COR-L47 (cell line): ENCODE measurements at places on chromosomes 12 and 14.
A peak's percentile ranks its signal among the peaks of the same experiment; 100 is the strongest.

- DNase-seq: no peak
Observed at GRCh38 chr14:88128816-88129215, 123.9 kb downstream of the GPR65 start.

GRCh38 chr14:99531251-99532096, 50.3 kb downstream of the CCNK start:
- peak; percentile 94 for DNase-seq

- no peak for DNase-seq
Observed at GRCh38 chr12:91496337-91496736, 313.7 kb upstream of the DCN start.

DNA sequence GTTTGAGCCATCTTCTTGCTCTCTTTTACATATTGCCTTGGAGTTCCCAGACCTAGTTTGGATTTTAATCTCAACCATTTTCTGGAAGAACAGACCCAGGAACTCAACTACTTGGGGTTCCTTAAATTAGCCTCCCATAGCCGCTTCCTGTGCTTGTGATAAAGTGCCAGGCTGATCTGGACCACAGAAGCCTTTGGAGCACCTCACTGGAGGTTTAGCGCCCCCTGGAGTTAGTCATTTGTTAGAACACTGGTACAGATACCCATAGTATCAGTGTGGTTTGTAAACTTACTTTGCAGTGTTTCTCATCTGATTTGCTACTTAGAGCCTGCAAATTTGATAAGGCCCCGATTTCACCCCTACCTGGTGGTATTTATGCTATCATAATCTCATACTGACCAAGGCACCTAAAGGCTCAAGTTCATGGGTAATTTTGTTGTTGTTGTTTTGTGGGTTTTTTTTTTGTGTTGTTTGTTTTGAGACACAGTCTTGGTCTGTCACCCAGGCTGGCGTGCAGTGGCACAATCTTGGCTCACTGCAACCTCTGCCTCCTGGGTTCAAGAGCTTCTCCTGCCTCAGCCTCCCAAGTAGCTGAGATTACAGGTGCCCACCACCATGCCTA, 3.7 kb downstream of the UNC119B start:
- DNase-seq: peak; percentile 76

DNA sequence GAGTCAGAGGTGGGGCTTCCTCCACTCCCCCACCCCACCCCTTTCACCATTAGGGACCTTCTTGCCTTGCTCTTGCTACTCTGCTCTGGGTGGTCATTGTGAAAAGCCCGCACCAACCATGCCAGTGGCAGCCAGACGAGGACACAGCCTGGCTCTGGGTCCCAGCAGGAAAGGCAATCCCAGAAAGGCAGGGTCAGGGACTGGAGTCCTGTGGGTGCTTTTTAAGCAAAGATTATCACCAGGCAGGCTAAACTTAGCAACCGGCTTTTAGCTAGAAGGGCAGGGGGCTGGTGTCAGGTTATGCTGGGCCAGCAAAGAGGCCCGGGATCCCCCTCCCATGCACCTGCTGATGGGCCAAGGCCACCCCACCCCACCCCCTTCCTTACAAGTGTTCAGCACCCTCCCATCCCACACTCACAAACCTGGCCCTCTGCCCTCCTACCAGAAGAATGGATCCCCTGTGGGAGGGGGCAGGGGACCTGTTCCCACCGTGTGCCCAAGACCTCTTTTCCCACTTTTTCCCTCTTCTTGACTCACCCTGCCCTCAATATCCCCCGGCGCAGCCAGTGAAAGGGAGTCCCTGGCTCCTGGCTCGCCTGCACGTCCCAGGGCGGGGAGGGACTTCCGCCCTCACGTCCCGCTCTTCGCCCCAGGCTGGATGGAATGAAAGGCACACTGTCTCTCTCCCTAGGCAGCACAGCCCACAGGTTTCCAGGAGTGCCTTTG, 1.2 kb upstream of the GAPDH start:
- peak; percentile 33 for DNase-seq

DNA sequence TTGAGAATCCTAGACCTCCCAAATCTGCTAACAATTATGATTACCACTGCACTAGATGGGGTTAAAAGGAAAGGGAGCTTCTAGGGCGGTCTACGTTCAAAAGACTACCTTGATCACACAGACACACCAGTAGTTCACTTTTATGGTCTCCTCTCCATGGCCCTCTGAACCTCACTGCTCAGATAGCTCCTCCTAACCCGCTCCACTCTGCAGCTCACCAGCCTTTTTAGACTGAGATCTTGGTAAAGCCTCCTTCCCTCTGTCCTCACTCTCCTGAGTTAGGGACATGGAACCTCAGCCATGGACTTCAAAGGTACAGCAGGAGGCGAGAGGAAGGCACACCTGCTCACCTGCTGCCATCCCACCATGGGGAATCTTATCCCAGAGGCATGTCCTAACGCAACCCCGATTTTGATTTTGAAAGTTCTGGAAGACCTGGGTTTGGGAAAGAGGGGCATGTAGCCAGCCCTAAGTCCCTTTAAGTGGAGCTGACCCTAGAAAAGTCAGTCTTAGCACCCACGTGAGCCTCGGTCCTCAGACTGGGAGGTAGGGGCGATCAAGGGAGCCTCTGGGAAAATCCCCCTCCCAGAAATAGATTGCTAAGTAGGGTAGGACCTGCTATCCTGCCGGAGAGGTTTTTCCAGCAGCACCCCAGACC, 1.3 kb downstream of the ZNF219 start:
- no peak for DNase-seq

GRCh38 chr14:21109377-21110138, 8.7 kb downstream of the TMEM253 start:
- no peak for DNase-seq

GRCh38 chr14:79584679-79585078, 626.6 kb downstream of the DIO2 start:
- no peak for DNase-seq

- no peak for DNase-seq
Observed at GRCh38 chr14:34302654-34303053, 159.4 kb downstream of the SPTSSA start.

DNA sequence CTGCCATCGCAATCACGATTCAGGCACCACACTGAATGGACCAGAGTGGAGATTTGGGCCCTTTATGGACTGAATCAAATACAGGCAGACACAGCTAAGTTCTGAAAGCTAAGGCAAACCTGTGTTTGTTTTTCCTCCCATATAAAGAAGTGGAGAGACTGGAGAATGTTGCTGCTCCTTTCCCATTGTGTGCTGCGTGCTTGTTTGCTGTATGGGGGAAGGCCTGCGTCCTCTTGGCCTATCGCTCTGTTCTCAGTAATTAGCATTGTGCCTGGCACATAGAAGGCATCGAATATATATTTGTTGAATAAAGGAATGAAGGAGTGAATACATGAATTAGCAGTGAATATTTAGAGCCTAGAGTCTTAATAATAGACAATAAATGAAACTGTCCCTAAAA, 12.4 kb downstream of the ST8SIA1 start:
- no peak for DNase-seq

DNA sequence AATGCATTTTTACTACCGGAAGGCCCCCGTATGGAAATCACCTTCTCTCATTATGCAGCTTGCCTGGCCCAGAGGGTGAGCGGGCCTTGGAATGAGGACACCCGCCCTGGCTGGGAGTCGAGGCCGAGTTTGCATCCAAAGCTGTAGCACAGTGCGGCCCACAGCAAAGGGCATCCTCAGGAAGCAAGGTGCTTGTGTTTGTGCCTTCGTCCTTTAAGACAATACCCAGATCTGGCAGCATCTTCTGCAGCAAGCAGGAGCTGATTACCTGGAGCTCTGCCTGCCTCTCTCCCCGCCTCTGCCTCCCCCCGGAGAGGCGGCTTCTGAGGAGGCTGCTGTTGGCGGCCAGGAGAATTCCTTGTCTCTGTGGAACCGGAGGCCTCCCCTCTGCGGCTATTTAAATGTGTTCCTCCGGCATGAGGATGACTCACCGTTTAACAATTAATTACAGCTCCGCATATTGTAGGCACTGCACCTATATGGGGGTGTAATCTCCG, 145.3 kb downstream of the CACNA1C start:
- no peak for DNase-seq

DNA sequence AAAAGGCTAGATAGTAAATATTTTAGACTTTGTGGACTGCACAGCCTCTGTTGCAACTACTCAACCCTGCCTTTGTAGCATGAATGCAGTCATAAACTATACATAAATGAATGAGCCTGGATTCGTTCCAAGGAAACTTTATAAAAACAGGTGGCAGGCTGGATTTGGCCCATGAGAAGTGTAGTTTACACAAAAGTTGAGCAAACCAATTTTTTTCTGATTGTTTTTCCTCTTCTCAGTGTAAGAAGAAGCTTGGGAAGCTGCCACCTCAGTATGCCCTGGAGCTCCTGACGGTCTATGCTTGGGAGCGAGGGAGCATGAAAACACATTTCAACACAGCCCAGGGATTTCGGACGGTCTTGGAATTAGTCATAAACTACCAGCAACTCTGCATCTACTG, 9.5 kb downstream of the OAS1 start:
- no peak for DNase-seq

DNA sequence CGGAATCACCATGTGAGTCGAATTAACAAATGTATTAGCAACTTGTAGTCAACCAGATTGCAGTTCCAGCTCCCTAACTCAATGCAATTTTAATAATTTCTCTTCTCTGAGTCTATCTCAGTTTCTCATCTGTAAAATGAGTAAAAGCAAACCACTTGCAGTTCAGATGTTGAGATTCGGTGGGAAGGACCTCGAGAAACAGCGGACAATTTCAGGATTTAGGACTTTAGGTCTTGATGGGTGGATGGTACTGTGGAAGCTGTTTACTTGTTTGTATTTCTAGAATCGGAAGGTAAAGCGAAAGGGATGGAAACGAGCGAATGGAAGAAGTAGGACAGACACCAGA, 510 bp upstream of the TTC8 start:
- no peak for DNase-seq

- no peak for DNase-seq
Observed at GRCh38 chr12:52585066-52585465, 11.4 kb upstream of the KRT74 start.
